ENCODE measurements at places on chromosomes 3 and 15.

GRCh38 chr3:73687106-73688004 lies 62.6 kb upstream of the PDZRN3 start:
- DNase-seq = no peak

DNA sequence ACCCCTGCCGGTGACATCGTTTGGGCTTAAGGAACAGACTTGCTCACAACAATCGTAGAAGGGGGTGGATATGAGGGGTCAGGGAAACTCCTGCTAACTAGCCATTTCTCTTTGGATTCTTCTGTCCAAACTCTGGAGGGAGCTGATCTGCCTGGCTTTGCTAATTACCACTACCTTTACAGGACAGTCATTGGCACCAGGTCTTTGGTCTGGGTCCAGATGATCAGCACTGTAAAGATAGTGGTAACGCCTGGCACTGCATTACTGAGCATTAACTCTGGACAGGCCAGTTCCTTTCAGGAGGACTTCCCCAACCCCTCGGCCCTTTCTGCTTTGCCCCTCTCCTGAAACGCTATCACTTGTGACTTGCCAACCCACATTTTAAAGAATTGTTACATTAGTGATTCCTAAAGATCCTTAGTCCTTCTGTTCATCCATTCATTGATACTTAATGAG lies 788 bp downstream of the UQCC5 start:
- DNase-seq = no peak

GRCh38 chr15:90042766-90043529 lies 41.8 kb downstream of the ZNF710 start:
- no peak for DNase-seq

DNA sequence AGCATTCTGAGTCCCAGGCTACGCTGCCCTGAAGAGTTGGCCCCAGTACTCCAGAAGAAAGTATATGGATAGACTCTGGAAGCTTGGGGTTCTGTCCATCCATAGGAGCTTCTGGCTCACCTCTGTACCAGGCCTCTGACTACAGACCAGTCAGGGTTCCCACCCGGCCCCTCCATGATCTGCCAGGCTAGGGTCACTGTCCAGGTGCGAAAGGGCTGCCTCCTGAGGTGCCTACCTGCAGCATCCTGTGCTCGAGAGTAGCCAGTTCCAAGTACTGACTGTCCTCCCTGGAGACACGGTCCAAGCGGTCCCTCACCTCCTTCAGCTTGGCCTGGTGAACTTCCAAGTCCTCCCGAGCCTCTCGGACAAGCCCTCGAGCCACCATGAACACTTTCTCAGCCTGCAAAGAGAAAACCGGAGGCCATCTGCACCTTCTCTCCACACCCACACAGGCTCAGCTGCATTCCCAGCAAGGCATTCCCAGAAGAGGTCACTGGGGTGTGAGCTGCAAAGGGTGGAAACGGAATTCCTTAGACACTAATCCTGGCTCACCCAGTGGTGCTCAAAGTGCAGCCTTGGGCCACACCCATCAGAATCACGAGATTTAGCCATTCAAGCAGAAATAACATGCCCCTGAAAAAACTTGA lies 3.7 kb upstream of the PLXNB1 start:
- DNase-seq = no peak

- DNase-seq = no peak
These were observed 44.4 kb upstream of the FAN1 start for GRCh38 chr15:30859091-30859874.

DNA sequence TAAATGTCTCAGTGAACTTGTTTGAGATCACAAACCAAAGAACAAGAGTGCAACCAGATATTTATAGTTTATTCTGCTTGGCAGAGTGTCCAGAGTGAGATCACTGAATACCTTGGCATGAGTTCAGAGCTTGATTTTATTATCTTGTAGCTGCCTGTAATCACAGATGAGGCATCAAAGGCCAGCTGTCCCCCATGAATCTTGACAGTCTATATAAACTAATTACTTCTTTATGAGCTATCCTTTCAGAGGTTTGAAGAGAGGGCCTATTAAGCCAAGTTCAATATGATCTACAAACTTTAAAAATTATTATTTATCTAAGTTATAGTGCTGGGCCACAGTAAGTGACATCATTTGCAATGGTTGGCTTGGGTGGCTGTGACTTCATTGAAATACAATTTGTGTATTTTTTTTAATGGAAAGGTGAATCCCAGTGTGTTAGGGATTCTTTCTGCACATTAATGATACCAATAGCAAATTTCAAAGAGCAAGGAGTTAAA lies 251.5 kb downstream of the CLSTN2 start:
- DNase-seq = no peak

GRCh38 chr3:14511623-14512280 lies 28.4 kb downstream of the GRIP2 start:
- no peak for DNase-seq

GRCh38 chr3:188853856-188854771 lies 317.7 kb upstream of the TPRG1 start:
- DNase-seq = no peak

- no peak for DNase-seq
These were observed 181.0 kb upstream of the RASGRP1 start for GRCh38 chr15:38745626-38746025.

DNA sequence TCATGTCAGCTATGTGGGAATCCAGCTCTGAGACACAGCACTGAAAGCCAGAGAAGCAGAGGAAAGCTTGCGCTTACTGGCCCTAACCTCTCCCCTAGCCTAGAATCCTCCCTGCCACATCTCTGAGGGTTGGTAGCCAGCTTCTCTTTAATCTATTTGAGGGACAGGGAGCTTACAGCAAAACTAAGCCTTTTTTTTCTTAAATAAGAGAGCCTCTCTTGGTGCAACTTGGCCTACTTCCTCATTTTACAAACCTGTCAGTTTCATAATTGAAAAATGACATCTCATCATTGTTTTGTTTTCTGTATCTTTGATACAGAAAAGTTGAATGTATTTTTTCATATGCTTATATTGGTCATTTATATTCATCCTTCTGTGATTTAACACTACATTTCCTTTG lies 193.9 kb downstream of the ZNF621 start:
- DNase-seq = no peak

- DNase-seq = no peak
These were observed 624.2 kb downstream of the NTRK3 start for GRCh38 chr15:87632364-87632763.

DNA sequence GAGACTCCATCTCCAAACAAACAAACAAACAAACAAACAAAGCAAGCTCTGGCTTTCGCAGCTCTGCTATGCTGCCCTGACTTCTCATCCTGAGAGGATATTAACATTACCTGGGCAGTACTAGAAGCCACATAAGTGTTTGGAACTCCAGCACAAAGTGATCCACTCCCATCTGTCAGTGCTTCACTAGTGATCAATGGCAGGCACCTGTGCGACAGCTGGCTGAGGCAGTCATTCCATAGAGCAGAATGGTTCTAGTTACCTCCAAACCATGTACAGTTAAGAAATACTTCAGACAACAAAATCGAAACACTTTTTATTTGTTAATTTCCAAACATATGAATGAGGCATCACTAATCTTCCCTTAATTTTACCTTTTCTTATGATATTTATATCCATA lies 2.8 kb upstream of the MB21D2 start:
- no peak for DNase-seq

All from omental fat pad (tissue), 4 donors.